ENCODE measurements at places on chromosomes 11 and 22.

GRCh38 chr11:20161923-20162744 is 1.9 kb upstream of the DBX1 start:
- DNase-seq: no peak

- DNase-seq: no peak
These were observed 151.3 kb downstream of the ST3GAL4 start for GRCh38 chr11:126506789-126507188.

- no peak for DNase-seq
These were observed 516.2 kb downstream of the TBC1D22A start for GRCh38 chr22:47278655-47279054.

- DNase-seq: peak; percentile 64
These were observed 7.9 kb downstream of the MRPL16 start for GRCh38 chr11:59802639-59803176.

DNA sequence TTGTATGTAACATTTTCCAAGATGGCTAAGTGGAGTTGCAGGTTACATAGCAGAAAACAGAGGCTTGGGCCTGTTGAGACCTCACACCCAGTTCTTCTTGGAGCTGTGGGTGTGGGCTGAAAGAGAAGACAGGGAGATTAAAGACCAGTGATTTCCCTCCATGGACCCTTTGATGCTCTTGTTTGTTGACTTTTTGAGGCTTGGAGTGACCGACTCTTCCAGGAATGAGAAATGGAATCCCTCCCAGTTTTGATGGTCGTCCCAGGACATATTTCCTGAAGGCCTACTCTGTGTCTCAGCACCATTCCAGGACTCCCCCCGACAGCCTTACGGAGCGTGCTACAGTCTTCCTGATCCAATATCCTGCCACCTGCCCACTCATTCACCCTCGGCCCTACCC is 96.9 kb downstream of the PTPRJ start:
- no peak for DNase-seq

DNA sequence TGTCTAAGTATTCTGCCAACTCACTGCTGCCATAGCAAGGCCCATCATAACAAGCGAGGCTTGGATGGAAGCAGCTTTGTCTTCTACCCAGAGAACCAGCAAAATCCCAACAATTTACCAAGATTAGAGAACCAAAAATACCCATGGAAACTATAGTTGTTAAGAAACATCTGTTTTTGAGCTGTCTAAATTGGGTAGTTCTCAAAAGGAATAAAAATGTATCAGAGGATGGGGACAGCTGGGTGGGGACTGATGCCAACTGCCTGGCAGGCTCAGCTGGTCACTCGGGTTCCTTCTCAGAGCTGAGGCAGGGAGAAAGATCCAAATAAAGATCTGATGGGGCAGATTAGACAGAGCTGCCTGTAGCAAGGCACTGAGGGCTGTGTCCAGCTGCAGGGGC is 85.9 kb upstream of the GRK3 start:
- DNase-seq: no peak

- DNase-seq: no peak
These were observed 23.5 kb downstream of the PITPNB start for GRCh38 chr22:27895600-27895999.

- DNase-seq: no peak
These were observed 1221.7 kb downstream of the BRD1 start for GRCh38 chr22:48605856-48606481.

GRCh38 chr22:47450876-47451475 is 688.5 kb downstream of the TBC1D22A start:
- DNase-seq: no peak

DNA sequence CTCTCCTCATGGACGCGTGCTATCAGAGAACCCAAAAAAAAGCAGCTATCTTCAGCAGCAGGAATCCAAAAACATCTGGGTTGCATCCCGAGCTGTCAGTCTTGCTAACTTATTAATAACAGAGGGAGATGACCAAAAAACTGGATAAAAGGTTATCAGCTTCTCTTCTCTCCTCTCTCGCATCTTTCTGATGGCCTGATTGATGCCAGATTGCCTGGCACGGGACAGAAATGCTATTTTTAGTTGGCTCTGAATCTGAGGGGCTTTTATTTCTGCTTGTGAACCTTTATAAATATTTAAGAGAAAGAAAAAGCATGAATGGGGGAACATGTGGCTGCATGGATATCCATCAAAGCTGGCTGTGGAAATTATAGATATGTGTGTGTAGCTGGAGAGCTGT is 230.3 kb downstream of the ETS1 start:
- no peak for DNase-seq

DNA sequence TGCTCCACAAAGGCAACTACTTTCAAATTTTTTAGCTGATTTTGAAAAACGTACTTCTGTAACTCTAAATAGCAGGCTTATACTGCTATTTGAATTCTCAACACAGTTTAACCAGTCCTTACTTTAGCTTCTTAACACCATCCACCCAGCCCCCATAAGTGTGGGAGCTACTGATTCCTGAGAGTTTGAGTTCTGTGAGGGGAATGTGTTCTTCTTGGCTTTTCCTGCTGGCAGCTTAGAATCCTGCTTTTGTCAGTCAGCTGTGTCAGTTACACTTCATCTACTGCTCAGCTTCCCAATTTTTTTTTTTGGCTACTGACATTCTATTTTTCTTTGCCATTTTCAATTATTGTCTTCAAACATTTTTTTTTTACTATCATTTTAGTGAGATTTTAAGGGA is 440.4 kb downstream of the INSC start:
- no peak for DNase-seq

DNA sequence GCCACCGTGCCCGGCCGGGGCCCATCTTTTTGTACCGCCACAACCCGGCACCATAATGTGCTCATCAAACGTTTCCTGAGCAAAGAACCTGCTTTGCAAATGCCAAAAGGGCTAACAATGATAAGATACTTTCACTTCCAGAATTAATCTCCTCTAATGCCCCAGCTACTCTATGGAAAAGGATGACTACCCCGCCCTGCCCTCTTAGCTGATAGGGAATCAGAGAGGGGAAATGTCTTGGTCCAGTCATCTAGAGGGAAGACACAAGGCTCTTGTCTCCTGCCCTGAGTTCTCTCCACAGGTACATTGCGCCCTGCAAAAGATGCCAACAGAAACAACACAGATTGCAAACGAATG is 586 bp downstream of the TTLL1 start:
- no peak for DNase-seq

- no peak for DNase-seq
These were observed 29.2 kb downstream of the A4GALT start for GRCh38 chr22:42691440-42691839.

- no peak for DNase-seq
These were observed 2.3 kb downstream of the MN1 start for GRCh38 chr22:27799015-27799826.

DNA sequence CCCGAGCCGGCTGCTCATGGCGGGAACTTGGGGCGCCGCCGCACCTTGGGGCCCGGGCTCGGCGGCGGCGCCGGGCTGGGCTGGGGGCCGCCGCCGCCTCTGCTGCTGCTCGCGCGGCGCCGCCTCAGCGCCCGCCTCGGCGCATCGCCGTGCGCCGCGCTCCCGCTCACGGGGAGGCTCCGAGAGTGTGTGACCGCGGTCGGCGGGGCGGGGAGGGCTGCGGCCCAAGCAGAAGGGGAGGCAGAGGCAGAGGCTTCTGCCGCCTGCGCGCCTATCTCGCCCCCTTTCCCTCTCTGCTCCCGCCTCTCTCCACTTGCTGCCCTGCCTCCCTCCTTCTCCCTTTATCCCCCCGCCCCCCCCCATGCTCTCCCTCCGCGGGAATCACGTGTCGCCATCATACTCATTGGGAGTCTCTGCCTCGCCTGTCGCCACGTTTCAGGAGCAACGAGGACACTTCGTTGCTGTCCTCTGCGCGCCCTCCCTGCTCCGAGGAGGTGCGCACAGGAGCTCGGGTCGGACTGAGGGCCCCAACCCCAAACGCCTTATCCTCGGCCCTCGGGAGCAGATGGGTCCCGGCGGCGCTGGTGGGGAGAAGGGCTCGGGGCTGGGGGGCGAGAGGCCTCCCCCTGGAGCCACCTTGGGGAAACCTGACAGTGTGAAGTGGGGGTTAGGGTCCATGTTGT is at the start of gene GUCY1A2:
Gene GUCY1A2, minus strand, starts transcription at position 258 of the 683 bp plus-strand sequence. CDS start 421 bp downstream, outside the sequence.
- peak; percentile 75 for DNase-seq

DNA sequence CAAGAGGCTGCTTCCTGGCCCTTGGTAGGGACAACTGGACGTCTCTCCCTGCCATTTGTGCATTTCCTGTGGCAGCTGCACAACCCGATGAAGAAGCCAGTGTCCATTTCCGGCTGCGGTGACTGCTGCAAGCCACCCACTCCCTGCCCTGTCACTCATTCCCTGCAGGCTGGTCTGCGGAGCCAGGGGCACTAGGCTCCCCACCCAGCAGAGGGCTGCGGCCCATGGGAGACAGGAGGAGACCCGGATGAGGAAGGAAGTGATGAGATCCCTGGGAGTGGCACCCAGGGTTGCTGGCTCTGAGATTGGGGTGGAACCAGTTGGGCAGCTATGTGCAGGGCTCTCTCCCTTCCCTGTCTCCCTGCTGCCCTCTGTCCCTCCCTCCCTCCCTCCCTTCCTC is 10.0 kb upstream of the MYRF start:
- no peak for DNase-seq

DNA sequence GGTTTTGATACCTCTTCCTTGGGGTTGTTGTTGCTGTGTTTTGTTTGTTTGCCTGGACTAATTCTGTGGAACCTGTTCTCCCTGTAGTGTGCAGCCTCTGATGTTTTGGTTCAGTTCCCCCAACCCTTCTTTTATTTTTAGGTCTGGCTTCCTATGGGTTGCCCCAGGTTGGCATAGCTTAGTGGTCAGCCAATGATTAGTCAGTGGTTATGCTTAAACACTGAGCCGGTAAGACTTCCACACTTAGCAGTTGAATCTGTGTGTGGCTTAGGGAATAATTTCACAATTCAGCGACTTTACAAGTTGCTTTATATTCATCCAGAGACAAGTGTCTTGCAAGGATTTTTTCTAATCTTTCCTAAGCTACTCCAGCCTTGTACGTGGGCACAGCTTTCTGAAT is 78.6 kb upstream of the CLPB start:
- no peak for DNase-seq

GRCh38 chr11:128575961-128576350 is 11.4 kb downstream of the ETS1 start:
- DNase-seq: no peak

- DNase-seq: no peak
These were observed 5.8 kb upstream of the PAMR1 start for GRCh38 chr11:35531246-35531645.

DNA sequence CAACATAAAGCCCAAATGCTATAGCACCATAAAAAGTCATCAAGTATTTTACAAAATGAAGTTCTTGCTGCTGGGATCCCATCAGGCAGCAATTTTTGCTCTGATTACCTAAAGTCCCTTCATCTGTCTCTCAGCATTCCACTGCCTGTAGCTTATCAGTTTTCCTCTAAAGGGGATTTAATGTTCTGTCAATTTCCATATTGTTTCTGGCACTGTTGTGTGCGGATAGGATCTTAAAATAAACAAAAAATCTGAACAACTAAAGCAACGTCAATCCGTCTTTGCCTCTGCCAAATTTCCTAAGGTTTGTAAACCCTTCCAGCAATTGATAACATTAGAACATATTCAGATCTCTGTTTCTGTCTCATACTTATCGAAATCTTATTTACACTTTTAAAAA is 1126.3 kb upstream of the RAG2 start:
- DNase-seq: no peak

- DNase-seq: no peak
These were observed 6.3 kb upstream of the IGLL5 start for GRCh38 chr22:22881116-22882000.

DNA sequence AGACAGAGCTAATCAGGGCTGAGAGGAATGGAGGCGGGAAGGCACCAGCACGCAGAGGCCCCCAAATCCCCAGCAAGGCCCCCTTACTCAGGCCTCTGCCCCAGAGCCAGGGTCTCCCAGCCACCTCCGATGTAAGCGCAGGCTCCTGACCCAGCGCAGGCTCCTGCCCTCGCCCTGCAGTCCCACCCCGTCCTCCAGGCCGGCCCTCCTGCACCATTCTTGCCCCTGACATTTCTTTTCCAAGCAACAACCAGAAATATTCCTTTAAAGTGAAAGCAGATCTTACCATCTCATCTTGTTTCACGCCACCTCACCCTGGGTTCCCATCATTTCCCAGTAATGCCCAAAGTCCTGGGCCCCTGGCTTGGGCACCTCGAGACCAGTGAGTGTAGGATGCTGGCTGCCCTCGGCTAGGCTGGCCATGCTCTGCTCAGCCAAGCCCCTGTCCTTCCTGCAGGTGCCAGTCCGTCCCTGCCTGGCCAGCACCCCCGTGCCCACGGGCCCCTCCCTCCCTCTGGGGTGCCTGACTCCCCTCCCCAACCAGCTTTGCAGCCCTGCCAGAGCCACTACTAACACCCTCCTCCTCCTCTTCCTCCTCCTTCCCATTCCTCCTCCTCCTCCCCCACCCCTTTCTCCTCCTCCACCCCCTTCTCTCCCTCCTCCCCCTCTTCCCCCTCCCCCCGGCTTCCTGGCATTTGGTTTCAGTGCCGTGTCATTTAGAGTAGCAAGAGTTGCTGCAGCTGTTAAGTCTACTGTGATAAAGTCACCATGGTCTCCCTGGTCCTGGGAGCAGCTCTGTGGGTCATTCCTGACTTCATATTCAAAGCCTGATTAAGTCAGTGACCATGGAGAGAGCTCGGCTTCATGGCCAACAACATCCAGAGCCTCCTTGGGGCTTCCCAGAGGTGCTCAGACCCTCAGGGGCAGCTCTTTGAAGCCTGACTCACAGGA is 78.7 kb downstream of the PIWIL3 start:
- no peak for DNase-seq

Measured in putamen (tissue), 1 donor.